GM20000 (cell line): ENCODE measurements at places on chromosomes 3 and 15.

DNA sequence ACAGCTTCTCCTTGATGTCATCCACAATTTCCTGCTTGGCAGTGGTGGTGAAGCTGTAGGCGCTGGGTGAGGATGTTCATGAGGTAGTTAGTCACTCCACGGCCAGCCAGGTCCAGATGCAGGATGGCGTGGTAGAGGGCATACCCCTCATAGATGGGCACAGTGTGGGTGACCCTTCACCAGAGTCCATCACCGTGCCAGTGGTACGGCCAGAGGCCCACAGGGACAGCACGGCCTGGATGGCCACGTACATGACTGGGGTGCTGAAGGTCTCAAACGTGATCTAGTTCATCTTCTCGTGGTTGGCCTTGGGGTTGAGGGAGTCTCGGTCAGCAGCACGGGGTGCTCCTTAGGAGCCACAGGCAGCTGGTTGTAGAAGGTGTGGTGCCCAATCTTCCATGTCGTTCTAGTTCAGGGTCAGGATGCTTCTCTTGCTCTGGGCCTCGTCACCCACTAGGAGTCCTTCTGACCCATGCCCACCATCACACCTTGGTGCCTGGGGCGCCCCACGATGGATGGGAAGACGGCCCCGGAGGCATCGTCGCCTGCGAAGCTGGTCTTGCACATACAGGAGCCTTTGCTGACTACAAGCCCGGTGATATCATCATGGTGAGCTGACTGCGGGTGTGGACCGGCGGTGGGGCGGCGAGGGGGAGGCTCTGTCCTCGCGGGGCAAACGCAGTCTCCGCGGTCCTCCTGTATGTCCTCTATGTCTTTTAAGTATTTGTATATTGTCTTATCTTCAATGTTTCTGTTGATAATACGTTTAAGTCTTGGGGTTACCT is 1119.0 kb downstream of the NAALADL2 start:
- DNase-seq, result no peak

GRCh38 chr3:30551927-30552326 is 54.5 kb upstream of the TGFBR2 start:
- no peak for DNase-seq

GRCh38 chr3:167940241-167940640 is 155.5 kb downstream of the GOLIM4 start:
- no peak for DNase-seq

- DNase-seq, result no peak
Measured at GRCh38 chr3:67640023-67640660, 14.3 kb downstream of the SUCLG2 start.

DNA sequence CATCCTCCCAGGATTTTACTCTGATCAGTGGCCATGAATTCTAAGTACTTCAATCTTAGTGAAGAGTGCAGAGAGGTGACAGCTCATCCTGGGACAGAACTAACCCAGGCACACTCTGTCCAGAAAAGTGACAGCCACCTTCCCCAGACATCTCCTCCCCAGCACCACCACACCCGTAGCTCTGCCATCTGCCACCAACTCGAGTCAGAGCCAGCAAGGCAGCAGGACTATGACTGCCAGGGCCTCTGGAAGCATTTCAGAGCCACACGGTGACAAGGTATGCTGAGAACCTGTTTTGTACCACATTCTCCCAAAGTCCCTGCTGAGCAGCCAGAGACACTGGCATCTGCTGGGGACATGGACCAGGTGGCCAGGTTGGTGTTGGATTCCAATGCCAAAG is 71.0 kb downstream of the NTRK3 start:
- DNase-seq, result no peak

DNA sequence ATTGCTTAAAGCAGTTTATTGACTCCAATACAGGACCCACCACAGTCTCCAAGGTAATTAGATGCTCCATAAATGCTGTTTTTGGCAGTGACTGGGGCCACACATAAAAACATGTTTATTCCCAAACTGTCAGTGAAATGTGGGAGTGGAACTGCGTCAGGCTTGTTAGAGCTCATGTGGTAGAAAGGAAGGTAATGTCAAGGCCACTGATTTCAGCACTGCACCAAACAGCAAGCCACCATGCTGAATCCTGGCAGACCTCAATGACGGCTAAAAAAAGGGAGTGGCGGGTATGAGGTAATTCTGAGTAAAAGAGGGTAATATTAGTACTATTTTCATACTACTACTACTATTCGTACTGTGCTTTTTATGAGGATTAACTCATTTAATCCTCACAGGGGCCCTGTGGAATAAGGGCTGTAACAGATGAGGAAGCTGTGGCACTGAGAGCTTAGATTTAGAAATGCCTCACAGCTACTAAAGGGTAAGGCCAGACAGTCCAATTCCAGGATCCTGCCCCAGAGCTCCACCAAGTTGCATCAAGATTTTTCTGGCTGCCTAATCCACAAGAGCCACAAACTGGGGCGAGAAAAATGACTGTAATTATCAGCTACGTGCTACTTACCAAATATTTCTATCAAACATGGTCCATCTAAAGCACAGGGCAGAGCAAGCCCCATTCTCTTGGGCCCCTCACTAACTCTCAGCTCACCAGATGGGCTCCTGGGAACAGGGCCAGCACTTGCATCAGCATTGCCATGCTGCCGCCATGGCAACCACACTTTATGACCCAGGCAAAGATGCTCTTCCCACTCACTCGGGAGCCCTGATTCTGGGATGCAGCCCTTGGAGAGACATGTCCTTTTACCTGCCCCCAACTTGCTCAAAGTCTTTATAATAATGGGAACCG is 83.6 kb upstream of the SPATA12 start:
- DNase-seq, result no peak

GRCh38 chr3:62110443-62111225 is 262.7 kb downstream of the FEZF2 start:
- no peak for DNase-seq

- DNase-seq, result no peak
Measured at GRCh38 chr3:124962403-124962940, 27.9 kb upstream of the MUC13 start.

DNA sequence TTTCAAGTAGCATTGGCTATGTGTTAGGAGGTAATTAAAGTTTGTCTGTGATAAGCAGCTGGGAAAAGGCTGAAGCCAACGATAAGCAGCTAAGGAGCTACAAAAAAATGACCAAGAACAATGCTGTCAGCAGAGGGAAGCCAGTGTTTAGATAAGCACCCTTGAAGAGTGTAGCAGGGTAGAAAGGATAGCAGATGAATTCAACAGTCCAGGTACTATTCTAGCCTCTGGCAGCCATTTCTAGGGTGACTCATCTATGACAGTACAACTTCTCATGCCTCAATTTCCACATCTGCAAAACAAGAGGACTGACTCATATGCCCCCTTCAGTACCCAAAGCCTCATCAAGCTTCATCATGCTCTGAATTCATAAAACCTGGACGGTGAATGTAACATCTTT is 617.6 kb upstream of the UBE2E2 start:
- no peak for DNase-seq

DNA sequence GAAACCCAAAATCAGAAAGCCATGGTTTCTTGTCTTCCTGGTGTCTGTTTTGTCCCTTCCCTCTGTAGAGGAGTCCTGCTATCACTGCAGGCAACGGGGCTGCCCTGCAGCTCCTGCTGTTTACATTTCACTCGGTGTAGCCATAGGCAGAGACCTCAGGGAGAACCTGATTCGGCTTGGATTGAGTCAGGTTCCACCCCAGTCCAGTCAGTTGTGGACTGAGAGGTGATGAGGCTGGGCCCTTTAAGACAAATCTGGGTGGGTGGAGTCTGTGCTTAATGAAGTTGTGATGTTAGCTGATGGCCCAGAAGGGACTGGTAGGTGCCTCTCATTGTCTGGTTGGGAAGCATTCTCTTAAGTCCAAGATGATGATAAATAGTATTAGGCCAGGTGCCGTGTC is 35.7 kb downstream of the FLNB start:
- DNase-seq, result no peak

GRCh38 chr3:111668888-111669488 is 73.8 kb upstream of the ZBED2 start:
- peak; percentile 36 for DNase-seq

- no peak for DNase-seq
Measured at GRCh38 chr3:170470063-170471016, 51.7 kb downstream of the CLDN11 start.

DNA sequence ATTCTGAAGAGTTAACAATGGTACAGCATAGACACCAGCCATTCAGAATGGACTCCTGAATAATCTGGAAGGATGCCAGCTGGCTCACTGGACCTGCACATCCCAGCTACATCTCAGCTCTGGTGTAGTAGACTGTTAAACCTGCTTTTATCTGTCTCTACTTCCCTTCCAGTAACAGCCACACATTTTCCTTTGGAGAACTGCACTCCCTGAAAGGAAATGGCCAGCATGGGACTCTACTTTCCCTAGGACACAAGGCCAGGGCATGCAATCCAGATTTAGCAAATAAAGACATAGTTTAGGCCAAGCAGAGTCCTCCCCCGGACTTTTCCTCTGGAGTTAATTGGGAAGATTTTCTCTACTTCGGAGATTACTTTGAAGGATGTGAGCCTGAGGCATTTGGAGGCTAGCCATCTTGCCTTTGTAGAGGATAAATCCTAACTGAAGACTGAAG is 82.7 kb upstream of the TCF12 start:
- no peak for DNase-seq

DNA sequence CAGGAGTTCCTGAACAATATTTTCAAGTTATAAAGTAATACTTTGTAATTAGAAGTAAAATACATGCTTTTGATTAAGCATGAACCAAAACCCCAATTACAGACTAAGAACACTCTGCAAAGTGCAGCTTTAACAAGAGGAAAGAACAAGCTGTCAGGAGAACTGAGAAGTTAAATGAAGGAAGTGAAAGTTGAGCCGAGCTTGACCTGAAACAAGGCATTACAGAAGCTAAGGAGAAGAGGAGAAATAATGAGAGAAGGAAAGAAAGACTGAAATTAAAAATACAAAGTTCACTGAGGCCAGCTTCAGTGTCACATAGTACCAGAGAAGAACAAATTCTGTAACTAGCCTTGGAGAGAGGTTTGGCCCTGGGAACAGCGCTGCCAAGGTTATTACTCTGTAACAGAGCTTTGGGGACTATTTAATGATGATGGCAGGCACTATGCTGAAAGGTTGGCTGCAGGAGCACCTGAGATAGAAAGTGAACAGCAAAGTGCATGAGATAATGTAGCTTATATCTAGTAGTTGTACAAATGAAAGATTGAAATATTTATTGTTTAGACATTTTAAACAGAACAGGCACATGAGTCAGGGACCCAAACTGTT is 241.9 kb upstream of the PEX5L start:
- peak; percentile 43 for DNase-seq

DNA sequence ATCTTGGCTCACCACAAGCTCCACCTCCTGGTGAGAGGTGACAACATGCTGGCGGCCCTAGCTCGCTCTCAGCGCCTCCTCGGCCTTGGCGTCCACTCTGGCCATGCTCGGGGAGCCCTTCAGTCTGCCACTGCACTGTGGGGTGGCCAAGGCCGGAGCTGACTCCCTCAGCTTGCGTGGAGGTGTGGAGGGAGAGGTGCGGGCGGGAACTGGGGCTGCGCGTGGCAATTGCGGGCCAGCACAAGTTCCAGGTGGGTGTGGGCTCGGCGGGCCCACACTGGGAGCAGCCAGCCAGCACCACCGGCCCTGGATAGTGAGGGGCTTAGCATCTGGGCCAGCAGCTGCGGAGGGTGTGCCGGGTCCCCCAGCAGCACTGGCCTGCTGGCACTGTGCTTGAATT is 275.7 kb upstream of the P2RY1 start:
- DNase-seq, result no peak

- no peak for DNase-seq
Measured at GRCh38 chr3:187006864-187007630, 76.7 kb downstream of the ST6GAL1 start.

- DNase-seq, result no peak
Measured at GRCh38 chr15:65377105-65377975, 462 bp downstream of the IGDCC3 start.

DNA sequence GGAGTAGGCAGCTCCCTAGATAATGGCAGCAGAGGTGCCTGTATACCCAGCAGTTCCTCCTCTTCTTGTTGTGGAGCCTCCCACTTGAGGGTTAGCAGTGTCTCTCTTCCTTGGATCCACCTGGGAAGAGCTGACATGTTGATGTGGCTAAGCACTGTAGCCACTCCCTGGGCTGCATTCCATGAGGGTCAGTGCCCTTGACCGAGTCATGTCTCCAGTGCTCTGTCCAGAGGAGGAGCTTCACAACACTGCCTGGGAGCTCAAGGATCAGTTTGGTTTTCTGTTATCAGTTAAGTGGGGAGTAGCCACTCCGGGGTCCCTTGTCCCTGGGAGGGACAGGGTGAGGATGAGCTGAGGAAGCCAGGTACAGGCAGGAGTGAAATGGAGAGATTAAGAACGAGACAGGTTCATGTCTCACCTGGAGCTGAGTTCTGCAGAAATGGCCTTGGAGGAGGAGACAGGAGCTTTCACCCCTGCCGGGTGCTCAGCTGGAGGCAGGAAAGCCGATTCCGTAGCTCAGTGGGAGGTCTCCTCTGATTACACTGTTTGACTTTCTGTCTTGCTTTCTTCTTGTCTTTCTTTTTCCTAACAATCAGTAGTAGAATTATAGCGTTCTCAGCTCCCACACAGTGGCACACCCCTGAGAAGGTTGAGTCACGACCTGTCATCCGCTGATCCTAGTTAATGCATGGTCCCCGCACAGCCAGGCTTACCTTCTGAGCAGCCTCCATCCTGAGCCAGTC is 57.9 kb upstream of the SEC22A start:
- no peak for DNase-seq

DNA sequence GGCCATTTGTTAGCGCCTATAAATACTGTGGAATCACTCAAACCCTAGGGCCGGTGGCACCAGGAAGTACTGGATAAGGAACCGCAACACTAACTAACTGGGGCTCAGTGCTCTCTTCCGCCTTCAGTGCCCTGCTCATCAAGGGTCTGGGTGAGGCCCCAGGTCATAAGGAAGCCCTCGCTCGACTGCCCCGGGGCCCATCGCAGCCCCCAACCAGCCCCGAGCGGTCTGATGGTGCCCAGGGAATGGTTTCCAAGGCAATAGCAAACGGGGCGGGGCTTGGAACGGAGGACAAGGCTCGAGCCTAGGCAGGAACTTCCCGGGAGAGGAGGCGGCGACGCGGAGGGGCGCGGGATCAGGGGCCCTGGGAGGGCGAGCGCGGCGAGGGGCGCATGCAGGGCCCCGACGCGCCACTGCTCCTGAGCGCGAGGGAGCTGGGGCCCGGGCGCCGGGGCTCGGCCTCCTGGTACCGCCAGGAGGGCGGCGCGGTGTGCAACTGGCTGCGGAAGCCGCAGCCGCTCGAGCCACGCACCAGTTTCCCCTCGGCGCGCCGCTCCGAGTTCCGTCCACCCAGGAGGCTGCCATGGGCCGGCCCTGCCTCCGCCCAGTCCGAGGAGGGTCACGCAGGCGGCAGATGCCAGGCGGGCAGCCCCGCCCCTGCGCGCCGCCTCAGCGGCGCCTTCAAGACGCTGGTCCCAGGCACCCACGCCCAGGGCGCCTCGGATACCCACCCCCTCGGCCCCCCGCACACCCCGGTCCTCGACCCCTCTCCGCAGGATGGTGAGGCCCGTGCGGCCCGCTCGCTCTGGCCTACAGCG is at the start of gene TTLL3:
TTLL3 (plus strand) TSS at position 648 of the 818 bp plus-strand sequence. CDS start 400 bp downstream, outside the sequence.
- peak; percentile 77 for DNase-seq
